NCI-H526 (cell line): ENCODE measurements at places on chromosomes 3 and 15.

DNA sequence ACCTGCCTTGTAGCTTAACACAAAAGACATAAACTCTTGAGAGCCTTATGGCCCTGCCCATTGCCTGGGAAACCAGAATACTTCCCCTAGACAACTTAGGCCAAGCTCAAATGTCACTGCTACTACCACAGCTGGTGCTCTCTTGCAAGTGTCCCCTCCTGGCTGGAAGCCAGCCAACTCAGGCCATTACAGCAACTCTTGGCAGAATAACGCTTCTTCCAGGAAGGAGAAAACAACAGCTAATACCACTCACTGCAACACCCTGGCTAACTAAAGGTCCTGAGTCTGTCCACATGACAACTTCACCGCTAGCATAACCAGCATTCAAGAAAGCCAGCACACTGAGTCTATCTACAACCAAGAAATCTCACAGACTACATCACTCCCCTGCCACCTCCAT, 5.1 kb upstream of the B4GALT4 start:
- no peak for DNase-seq

- DNase-seq = no peak
Measured at GRCh38 chr3:2454865-2455264, 356.2 kb downstream of the CNTN4 start.

DNA sequence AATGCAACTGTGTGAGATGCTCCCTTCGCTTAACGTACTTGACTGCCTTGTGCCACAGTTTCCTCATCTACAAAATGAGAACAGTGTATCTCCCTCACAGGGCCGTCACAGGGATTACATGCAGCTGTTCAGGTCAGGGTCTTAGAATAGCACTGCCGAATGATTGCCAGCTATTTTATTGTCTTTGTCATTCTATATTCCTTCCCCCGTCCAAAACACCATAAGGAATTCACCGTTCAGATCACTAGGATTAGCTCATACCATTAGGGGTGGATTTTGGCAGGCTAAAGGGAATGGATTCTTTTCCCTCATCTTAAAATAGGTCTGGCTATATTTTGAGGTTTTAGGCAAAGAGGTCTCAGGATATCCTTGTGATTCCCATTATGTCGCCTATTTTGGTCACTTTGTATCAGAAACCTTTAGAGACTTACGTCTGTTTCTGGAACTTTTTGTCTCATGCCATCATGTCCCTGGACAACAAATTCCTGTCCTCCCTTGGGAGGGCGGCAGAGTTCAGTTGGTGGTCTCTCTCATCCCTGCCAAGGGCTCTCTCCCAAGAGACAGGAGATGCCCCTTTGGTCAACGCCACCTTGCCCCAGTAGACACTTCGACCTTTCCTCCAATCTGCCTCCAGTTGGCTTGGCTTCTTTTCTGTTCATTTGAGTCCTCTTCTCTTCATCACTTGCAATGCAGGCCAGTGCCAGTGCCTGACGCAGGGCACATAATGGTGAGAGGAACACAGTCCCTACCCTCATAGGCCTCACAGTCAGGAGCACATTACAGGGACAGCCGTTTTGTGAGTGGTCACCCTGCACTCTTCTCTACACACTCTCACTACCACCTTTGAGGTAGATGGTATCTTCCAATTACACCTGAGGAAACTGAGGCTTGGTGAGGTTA, 171.6 kb upstream of the BHLHE40 start:
- no peak for DNase-seq

- DNase-seq = no peak
Measured at GRCh38 chr3:182083112-182083511, 371.4 kb downstream of the SOX2 start.

- no peak for DNase-seq
Measured at GRCh38 chr3:101824702-101825101, 24.6 kb upstream of the NFKBIZ start.
